ENCODE measurements at places on chromosomes 7 and 10. TPM values are rescaled to one million over a fixed set of nuclear protein-coding genes. Genes with fewer than 3 reads are reported as not detected.

DNA sequence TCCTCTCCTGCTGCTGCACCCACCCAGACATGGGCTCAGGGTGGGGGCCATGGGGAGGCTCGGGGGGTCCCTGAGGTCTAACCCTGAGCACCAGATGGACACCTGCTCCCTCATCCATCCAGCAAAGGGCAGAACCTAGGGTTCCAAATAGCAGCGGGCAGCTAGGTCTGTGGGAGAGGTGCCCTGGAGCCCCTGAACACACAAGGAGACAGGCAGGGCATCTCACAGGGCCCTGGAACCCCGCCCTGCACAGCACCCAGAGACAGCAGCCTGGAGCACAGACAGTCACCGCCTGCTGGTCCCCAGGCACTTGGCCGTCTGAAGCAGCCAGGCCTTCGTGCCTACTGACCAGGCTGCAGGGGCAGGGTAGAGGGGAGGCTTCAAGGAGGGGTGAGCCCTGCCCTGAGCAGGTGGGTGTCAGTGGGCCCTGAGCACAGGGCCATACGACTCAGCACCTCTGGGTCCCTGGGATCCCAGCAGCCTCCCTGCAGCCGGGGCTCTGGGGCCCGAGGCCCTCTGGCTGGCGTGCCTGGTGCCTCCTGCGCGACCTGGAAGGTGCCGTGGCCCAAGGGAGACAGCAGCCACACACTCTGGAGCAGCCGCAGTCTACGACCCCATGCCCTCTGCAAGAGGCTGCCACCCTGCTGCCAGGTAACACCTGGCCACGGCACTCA lies 38.3 kb downstream of the GET4 start:
- no peak for DNase-seq

DNA sequence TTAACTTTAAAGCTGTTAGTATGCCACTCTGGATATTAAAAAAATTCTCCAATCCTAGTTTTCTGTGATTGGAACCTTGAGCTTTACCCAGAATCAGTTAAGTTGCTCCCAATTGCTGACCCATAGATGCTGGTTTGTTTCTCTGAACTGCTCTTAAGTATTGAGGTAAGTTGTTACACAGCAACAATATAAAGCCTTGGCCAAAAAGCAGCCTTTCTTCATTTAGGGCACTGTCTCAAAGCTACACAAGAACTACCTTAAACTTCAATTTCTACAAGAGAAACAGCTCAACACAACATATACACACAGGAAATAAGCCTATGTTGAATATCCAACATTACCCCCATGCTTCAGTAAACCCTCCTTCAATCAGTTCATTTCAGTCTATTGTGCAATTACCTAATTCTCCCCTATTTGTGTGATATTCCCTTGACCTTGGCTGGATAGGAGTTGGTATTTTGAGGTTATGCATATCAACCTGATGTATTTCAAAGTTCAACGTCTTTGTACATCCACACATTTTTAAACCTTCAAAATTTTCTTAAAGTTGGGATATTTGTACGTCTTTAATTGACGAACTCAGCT lies 11.5 kb downstream of the HNRNPA2B1 start:
- DNase-seq: no peak

GRCh38 chr10:21369697-21370096 lies 155.8 kb downstream of the SKIDA1 start:
- DNase-seq: no peak

DNA sequence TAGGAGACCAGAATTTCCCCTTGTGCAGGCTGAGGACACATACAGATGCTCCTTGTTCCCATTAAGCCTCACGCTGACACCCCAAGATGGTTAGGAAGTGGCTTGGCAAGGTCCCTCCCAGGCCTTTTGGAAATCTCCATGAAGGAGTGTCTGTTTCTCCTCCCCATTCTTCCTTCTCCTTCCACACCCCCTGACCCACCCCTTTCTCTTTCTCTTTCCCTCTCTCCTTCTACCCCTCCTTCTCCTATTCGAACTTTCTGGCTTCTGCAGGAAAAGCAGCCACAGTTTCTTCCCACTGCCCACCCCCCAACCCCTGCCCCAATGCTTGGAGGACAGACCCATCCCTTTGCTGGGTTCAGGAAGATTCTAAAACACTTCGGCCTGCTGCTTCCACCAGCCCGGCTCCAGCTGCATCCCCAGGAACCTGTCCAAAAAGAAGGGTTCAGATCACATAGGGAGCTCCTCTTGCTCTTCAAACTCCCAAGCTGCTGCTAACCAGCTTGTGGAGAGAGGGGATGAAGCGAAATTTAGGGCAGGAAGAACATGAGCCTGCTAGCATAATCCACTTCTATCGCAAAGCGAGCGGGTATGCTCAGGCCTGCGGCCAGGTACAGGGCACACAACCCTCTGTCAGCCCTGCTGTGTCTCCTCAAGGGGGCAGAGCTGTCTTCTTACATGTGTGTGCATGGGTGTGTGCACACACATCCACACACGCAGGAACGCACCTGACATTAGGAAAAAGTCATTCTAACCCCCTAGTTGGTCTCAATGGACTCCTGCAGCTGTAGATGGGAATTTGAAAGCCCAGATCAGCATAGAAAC lies 80.4 kb downstream of the PPP1R3C start:
- DNase-seq: peak; percentile 51

- no peak for DNase-seq
These were observed 5.3 kb upstream of the REPIN1 start for GRCh38 chr7:150363370-150363769.

GRCh38 chr7:97346349-97346748 lies 228.9 kb downstream of the SDHAF3 start:
- DNase-seq: no peak

- no peak for DNase-seq
These were observed 945.2 kb downstream of the GRID1 start for GRCh38 chr10:85421421-85421820.

- no peak for DNase-seq
These were observed 43.7 kb downstream of the UNC5B start for GRCh38 chr10:71255808-71256660.

GRCh38 chr7:25495342-25496250 lies 267.3 kb upstream of the NPVF start:
- DNase-seq: no peak

DNA sequence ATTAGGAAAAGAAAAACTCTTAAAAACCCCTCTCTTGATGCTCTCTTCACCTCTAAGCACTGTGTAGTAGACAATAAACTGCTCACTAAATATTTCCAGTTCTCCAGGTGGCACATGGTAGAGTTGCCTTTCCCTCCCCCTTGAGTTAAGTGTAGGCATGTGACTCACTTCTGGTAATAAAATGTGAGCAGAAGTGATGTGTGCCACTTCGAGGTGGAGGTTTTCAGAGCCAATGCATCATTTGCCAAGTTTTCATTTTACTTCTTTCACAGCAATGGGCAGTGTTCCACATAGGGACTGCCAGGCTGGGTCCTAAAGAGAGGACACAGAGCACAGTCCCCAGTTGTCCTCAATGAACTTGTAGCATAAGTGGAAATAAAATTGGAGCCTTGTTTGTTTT lies 131.6 kb upstream of the NPY start:
- DNase-seq: no peak

The GPNMB gene
- total RNA-seq: 19.3 TPM

The NKX1-2 gene
- total RNA-seq: not detected

The KLF14 gene
- total RNA-seq: 0.51 TPM

The ZNF727 gene
- total RNA-seq: 3.3 TPM

The KIAA1217 gene
- 155 TPM for total RNA-seq

The CALHM1 gene
- not detected for total RNA-seq

The MAT1A gene
- total RNA-seq: 1.8 TPM

The GPR141 gene
- total RNA-seq: not detected

Measured in gastrocnemius medialis (tissue), 4 donors.